Activated T-cell treated with anti-CD3 and anti-CD28 coated beads for 24 hours (primary cell): ENCODE measurements at places on chromosomes 3 and 15.

DNA sequence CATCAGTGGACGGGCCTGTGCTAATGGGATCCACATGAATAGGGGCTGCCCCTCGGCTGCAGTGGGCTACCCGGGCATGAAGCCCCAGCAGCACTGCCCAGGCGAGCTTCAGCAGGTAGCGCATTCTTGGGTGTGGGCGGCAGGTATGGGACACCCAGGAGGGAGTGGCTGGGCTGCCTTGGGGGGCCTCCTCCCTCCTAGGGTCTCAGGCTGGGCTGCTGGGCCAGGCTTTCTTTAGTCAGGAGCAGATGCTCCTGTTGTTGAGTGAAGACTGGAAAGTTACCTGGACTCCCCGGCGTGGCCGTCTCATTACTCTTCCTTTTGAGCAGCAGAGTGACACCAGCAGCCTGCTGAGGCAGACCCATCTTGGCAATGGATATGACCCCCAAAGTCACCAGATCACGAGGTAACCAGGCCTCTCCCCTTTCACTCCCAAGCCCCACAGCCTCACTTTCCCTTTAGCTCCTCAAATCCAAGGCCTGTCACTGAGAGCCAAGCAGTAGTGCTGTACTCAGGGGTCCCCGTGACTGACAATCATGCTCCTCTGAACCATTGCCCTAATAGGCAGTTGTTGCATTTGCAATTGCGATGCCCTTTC is 73.2 kb downstream of the BOC start:
- no peak for DNase-seq

- no peak for DNase-seq
Observed at GRCh38 chr15:40277471-40277870, 5.4 kb downstream of the ANKRD63 start.

- DNase-seq: no peak
Observed at GRCh38 chr15:66713843-66714508, 11.9 kb downstream of the SMAD6 start.

GRCh38 chr3:170200987-170201386 is 19.5 kb upstream of the PHC3 start:
- DNase-seq: no peak

DNA sequence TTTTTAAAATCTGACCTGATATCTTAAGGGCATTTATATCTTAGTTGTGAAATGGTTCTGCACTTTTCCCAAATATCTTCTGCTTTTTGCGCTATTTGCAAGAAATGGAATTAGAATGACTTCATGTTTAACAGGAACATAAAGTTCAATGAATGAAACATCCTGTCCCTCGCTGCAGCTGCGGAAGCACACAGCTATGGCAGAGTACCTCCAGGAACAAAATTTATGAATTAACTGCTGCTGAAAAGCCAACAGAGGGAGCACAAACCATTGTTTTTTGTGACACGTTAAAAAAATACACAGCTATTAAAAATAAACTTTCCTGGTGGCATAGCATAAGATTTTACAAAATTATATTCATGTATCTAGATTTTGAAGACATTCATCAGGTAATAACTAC is 404.4 kb upstream of the MDFIC2 start:
- no peak for DNase-seq

GRCh38 chr15:59437142-59437816 is 707 bp upstream of the FAM81A start:
- no peak for DNase-seq

GRCh38 chr15:31364301-31365031 is 37.8 kb downstream of the KLF13 start:
- DNase-seq: no peak

- no peak for DNase-seq
Observed at GRCh38 chr3:46935989-46936558, 40.5 kb downstream of the CCDC12 start.

DNA sequence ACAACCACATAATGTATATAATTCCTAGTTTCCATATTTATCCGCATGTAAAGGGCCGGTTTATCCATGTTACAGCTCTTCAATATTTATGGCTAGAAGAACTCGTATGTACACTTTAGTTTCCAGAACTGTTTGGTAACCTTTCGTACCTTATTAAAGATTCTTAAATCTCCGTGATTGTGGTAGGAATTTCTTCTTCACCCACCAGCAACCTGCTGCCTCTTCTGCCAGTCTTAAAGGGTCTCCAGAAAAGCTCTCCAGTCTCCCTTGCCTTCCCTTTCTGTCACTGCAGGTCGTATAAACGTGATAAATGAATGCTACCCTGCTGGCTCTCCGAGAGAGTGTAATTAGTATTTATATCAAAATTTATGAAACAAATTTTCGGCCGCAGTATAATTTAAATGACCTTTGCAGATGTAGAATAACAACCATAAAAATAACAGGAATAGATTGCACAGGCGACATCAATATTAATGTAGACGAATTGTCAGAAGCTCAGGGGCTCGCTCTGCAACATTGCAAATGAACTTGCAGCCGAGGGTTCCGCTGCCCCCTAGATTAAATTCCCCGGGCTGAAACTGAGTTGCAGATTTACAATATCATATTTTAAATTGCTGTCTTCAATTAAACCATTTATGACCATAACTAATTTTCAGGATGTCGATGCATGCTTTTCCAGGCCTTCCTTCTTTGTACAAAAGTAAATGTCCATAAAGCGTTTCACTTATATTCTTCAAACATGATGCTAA is 5.4 kb downstream of the ZIC1 start:
- DNase-seq: no peak

- no peak for DNase-seq
Observed at GRCh38 chr3:194575484-194576210, 57.6 kb downstream of the TMEM44 start.
